ENCODE measurements at places on chromosomes 1 and 21. TPM values are rescaled to one million over a fixed set of nuclear protein-coding genes. Genes with fewer than 3 reads are reported as not detected.
A peak's percentile ranks its signal among the peaks of the same experiment; 100 is the strongest.

DNA sequence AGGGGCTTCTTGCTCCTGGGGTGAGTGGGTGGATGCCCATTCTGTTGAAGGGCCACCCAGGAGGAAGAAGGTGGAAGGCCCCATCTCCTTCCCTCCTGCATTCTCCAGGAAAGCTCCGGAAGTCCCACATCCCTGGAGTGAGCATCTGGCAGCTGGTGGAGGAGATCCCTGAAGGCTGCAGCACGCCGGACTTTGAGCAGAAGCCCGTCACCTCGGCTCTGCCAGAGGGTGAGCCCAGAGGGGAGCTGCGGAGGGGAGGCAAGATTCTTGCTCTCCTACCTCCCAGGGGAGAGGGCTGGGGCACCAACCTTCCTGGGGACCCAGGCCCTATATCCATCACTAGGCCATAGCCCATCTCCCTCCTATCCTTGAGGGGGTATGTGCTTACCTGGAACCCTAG lies 3.4 kb downstream of the IGFN1 start:
- H3K4me1 ChIP-seq: peaks cover 6% of the 10 kb centered on the region
- DNase-seq: no peak
- H3K27ac ChIP-seq: no peak overlapping the region

GRCh38 chr1:56904663-56905397 lies 50.2 kb downstream of the C8A start:
- no peaks in the 10 kb centered on the region for H3K36me3 ChIP-seq
- no peaks in the 10 kb centered on the region for H3K4me1 ChIP-seq
- DNase-seq: no peak

GRCh38 chr1:61225478-61225877 lies 143.1 kb downstream of the NFIA start:
- H3K27ac ChIP-seq: no peak overlapping the region
- H3K36me3 ChIP-seq: no peaks in the 10 kb centered on the region
- no peak overlapping the region for H3K4me3 ChIP-seq
- DNase-seq: no peak
- H3K4me1 ChIP-seq: no peaks in the 10 kb centered on the region

- no peak overlapping the region for H3K27ac ChIP-seq
- peaks cover 10% of the 10 kb centered on the region for H3K36me3 ChIP-seq
- peaks cover 8% of the 10 kb centered on the region for H3K4me1 ChIP-seq
- no peak for DNase-seq
These were observed 17.5 kb upstream of the KIF14 start for GRCh38 chr1:200638073-200638472.

DNA sequence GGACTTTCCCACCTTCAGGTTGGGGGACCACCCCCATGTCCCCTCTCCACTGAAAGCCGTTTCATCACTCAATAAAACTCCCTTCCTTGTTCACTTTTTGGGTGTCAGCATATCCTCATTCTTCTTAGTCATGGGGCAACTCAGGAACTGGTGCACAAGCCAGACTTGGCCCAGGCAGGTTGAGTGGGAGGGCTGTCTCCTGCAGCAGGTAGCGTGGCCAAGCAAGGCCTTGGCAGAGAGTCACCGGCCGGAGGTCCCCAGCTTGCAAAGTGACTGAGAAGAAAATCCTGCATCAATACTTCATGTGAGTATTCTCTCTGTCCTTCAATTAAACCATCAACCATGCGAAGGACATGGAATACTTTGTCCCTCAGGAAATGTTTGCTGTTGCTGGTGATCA lies 148.9 kb downstream of the RHOU start:
- no peak for DNase-seq
- H3K4me1 ChIP-seq: peaks cover under 1% of the 10 kb centered on the region
- no peaks in the 10 kb centered on the region for H3K36me3 ChIP-seq
- H3K4me3 ChIP-seq: no peak overlapping the region
- no peak overlapping the region for H3K27ac ChIP-seq

DNA sequence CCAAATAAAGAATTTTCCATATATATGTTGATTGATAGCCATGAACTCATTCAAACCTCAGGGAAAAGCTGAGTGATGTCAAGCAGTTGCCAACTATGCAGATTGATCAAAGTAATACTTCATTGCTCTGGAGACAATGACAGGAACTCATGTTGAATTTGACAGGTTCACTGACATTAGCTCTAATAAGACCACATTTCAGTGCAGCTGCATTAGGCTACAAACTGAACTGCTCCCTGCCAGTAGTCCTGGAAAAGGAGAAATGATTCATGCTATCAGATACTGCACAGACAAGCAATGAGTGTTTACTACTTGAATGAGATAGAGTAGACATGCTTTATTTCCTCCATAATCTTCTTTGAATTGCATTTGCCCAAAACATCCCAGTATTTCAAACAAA lies 948.4 kb downstream of the MRPL39 start:
- no peaks in the 10 kb centered on the region for H3K4me1 ChIP-seq
- DNase-seq: no peak
- H3K27ac ChIP-seq: no peak overlapping the region
- no peaks in the 10 kb centered on the region for H3K27me3 ChIP-seq
- H3K4me3 ChIP-seq: no peak overlapping the region

GRCh38 chr1:27955076-27955475 lies 4.7 kb upstream of the XKR8 start:
- no peak overlapping the region for H3K27ac ChIP-seq
- no peaks in the 10 kb centered on the region for H3K36me3 ChIP-seq
- no peak overlapping the region for H3K4me3 ChIP-seq
- peaks cover 5% of the 10 kb centered on the region for H3K27me3 ChIP-seq

- H3K36me3 ChIP-seq: no peaks in the 10 kb centered on the region
- no peak overlapping the region for H3K4me3 ChIP-seq
- no peak for DNase-seq
- H3K27ac ChIP-seq: no peak overlapping the region
- H3K27me3 ChIP-seq: peaks cover 6% of the 10 kb centered on the region
These were observed 104.6 kb downstream of the ENAH start for GRCh38 chr1:225548140-225548857.

GRCh38 chr1:88979054-88979748 lies 13.2 kb downstream of the KYAT3 start:
- no peak for DNase-seq
- H3K36me3 ChIP-seq: peaks cover 77% of the 10 kb centered on the region
- peaks cover 64% of the 10 kb centered on the region for H3K4me1 ChIP-seq
- H3K27me3 ChIP-seq: no peaks in the 10 kb centered on the region
- H3K27ac ChIP-seq: peak overlapping the region; percentile 72

DNA sequence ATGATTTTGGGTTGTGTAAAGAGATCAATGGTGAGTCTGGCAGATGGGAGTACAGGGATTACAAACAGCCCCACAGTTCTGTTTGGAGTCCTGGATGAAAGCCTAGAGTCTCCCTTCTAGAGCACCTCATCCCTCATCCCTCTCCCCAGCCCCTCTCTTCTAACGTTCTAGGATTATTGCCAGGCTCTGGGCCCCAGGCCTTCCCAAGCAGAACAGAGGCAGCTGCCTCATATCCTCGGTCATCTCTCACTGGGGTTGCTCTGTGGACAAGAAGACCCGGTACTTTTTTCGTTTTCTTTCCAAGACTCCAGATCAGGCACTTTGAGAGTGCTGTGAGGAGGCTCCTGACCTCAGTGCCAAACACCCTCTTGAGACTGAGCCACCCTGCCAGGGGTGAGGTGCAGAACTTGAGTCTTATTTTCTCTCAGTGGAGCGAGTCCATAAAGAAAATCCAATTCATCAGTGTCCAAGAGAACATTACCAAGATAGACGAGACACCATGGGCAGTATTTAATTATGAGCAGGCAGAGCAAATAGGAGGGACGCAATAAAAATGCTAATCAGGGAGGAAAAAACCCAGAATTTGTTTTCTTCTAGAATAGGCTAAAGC lies 17.1 kb upstream of the KCND3 start:
- H3K4me3 ChIP-seq: no peak overlapping the region
- DNase-seq: no peak

GRCh38 chr1:189269011-189269410 lies 1208.7 kb downstream of the BRINP3 start:
- H3K36me3 ChIP-seq: no peaks in the 10 kb centered on the region
- no peaks in the 10 kb centered on the region for H3K27me3 ChIP-seq
- H3K4me3 ChIP-seq: no peak overlapping the region
- no peaks in the 10 kb centered on the region for H3K4me1 ChIP-seq
- no peak for DNase-seq

DNA sequence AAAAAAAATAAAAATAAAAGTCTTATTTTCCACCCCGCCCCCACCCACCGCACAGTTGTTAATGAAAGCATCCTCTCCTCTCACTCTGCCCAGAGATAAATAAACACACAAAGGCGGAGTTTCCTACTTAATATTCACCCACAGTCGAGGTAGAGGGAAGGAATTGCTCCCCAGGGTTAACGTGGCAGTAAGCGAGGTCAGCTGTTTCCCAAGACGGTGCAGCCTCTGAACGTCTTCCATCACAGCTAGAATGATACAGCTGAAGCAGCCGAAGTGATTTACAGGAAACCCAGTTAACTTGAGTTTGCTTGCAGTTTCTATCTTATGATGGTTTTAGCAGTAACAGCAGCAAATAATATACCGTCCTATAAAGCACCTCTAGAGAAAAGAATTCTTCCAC lies 283.9 kb downstream of the PBX1 start:
- H3K27me3 ChIP-seq: no peaks in the 10 kb centered on the region
- no peaks in the 10 kb centered on the region for H3K4me1 ChIP-seq
- no peak overlapping the region for H3K27ac ChIP-seq

DNA sequence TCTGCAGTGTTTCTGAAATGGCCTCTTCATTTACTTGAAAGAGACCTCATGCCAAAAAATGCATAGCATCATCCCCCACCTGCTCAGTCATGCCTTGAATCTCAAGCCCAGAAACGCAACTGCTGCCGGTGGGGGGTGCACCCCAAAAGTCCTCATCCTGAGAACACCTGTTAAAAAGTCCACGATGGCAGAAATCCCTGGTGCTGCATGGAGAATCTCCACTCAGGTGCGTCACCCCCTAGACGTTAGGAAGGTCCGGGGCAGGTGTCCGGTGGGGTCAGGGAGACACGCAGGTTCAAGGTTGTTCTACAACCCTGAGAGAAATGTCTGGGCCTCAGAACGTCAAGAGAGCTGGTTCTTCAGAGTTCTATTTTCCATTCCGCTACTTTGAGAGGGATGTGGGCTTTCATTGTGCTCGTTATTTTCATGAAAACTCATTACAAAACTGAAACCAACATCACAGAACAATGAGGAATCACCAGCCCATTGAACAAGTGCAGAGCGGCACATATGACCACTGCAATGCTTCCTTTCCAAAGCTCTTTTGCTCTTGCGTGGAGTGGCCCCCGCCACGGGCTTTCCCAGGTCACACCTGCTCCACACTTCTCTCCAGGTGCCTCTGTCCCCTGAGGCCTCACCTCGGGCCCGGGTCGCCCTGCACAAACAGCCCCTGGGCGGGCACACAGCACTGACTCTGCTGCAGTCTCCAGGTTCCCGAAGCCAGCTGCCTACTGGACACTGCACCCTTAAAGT lies 201.9 kb downstream of the TOMM20 start:
- H3K27ac ChIP-seq: peak overlapping the region; percentile 98
- DNase-seq: peak; percentile 69
- no peaks in the 10 kb centered on the region for H3K27me3 ChIP-seq
- H3K36me3 ChIP-seq: peaks cover 11% of the 10 kb centered on the region
- H3K4me3 ChIP-seq: peak overlapping the region; percentile 71

DNA sequence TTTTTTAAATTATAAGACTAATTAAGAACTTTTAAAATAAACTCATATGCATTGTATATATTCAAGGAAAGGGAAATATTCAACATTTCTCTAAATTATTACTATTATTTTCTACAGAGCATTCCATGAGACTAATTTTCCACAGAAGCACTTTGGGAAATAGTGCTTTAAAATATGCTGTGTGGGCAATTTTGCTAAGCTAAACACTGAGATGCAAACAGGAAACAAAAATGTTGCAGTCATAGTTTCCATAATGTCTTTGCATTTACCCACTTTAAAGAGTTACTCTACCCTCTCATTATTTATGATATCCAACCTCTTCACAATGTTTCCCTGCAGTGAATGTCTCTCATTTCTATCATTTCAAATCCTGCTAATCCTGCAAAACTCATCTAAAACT lies 269.6 kb upstream of the BEND5 start:
- H3K36me3 ChIP-seq: no peaks in the 10 kb centered on the region
- no peaks in the 10 kb centered on the region for H3K4me1 ChIP-seq

GRCh38 chr1:154404511-154404931 lies 622 bp upstream of the IL6R start:
- peak overlapping the region; percentile 53 for H3K4me3 ChIP-seq
- H3K27ac ChIP-seq: no peak overlapping the region
- H3K4me1 ChIP-seq: peaks cover 60% of the 10 kb centered on the region

GRCh38 chr1:63651161-63651701 lies 58.0 kb downstream of the PGM1 start:
- no peak overlapping the region for H3K4me3 ChIP-seq
- peaks cover 12% of the 10 kb centered on the region for H3K4me1 ChIP-seq
- H3K27me3 ChIP-seq: no peaks in the 10 kb centered on the region
- no peak for DNase-seq
- peaks cover 35% of the 10 kb centered on the region for H3K36me3 ChIP-seq

DNA sequence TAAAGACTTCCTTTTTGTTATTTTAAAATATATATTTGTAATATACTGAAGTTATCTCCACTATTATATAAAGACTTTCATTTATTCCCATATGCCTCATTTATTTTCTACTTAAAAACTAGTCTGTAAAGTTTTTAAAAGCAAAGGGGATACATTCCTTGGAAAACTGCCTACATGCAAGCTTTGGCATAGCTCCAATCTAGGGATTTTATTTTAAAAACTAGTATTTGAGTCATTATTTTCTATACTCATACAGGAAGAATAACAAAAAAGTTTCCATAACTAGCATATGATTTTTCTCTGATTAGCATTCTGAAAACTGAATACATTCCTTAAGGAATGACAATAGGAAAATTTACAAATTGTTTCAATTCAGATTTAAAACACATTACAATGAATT lies 88.9 kb downstream of the COL24A1 start:
- H3K4me3 ChIP-seq: no peak overlapping the region
- H3K36me3 ChIP-seq: no peaks in the 10 kb centered on the region
- no peaks in the 10 kb centered on the region for H3K4me1 ChIP-seq
- DNase-seq: no peak

DNA sequence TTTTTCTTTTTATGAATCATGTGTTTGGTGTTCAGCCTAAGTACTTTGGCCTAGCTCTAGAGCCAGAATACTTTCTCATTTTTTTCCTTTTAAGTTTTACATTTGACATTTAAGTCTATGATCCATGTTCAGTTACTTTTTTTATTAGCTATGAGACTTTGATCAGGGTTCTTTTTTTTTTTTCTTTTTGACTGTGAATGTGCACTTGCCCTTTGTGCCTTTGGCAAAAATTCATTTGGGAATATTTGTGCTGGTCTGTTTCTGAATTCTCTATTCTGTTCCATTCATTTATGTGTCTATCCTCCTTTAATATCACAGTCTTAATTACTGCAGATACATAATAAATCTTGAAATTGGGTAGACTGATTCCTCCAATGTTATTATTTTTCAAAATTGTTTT lies 93.8 kb downstream of the MAP3K21 start:
- peaks cover 48% of the 10 kb centered on the region for H3K27me3 ChIP-seq
- DNase-seq: no peak
- no peak overlapping the region for H3K4me3 ChIP-seq
- H3K4me1 ChIP-seq: no peaks in the 10 kb centered on the region
- H3K36me3 ChIP-seq: no peaks in the 10 kb centered on the region

The TRNP1 gene
- 0.15 TPM for total RNA-seq

The S100A12 gene
- not detected for total RNA-seq

The LCE1F gene
- not detected for total RNA-seq

The ARMH1 gene
- total RNA-seq: 17.0 TPM

The CYP4Z1 gene
- not detected for total RNA-seq

The CRYBG2 gene
- total RNA-seq: 5.7 TPM

The PSMA5 gene
- total RNA-seq: 178 TPM

The TMOD4 gene
- 3.6 TPM for total RNA-seq

The AGMAT gene
- total RNA-seq: 8.0 TPM

The VAV3 gene
- total RNA-seq: 3.1 TPM

The CLDN17 gene
- not detected for total RNA-seq

The HTR1D gene
- total RNA-seq: not detected

The RBBP5 gene
- total RNA-seq: 22.8 TPM

The IL24 gene
- not detected for total RNA-seq

The KCNE2 gene
- not detected for total RNA-seq
